CD4-positive, alpha-beta T cell treated with Interleukin-12 subunit alpha and Interleukin-12 subunit beta, for 1 hour (primary cell): ENCODE measurements at places on chromosomes 2 and 18.

- no peak for DNase-seq
These were observed 25.6 kb downstream of the GPR155 start for GRCh38 chr2:174461221-174461620.

DNA sequence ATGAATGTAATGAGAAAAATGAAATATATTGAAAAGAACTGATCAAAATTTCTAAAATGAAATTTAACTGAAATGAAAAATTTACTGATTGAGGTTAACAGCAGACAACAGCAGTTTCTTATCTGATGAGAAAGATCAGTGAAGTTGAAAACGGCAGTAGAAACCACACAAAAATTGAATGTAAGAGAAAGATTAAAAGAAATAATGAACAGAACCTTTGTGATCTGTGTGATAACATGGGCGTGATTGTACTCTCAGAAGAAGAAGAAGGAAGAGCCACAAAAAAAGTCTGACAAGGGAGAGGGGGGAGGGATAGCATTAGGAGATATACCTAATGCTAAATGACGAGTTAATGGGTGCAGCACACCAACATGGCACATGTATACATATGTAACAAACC, 45.2 kb downstream of the FAM117B start:
- peak; percentile 14 for DNase-seq

GRCh38 chr2:36069074-36069473, 286.5 kb upstream of the CRIM1 start:
- no peak for DNase-seq

- no peak for DNase-seq
These were observed 100.1 kb downstream of the ZNF516 start for GRCh38 chr18:76394780-76395476.

DNA sequence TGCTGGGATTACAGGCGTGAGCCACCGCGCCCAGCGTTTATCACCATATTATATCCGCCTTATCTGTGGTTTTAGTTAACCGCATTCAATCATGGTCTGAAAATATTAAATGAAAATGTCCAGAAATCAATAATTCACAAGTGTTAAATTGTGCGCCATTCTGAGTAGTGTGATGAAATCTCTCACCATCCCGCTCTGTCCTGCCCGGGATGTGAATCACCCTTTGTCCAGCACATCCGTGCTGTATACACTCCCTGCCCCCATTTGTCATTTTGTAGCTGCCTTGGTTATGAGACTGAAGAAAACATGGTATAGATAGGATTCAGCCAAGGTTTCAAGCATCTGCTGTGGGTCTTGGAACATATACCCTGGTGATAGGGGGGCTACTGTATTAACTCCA, 70.7 kb downstream of the TIMM21 start:
- DNase-seq, result no peak

GRCh38 chr2:121239969-121240368, 45.0 kb downstream of the TFCP2L1 start:
- DNase-seq, result no peak
